ENCODE measurements at places on chromosomes 7 and 10.

GRCh38 chr7:2687338-2687869, 598 bp upstream of the AMZ1 start:
- no peak for DNase-seq

- no peak for DNase-seq
Observed at GRCh38 chr10:43177595-43177994, 39.4 kb downstream of the CSGALNACT2 start.

GRCh38 chr10:79403441-79404230, 41.8 kb downstream of the ZCCHC24 start:
- peak; percentile 83 for DNase-seq

DNA sequence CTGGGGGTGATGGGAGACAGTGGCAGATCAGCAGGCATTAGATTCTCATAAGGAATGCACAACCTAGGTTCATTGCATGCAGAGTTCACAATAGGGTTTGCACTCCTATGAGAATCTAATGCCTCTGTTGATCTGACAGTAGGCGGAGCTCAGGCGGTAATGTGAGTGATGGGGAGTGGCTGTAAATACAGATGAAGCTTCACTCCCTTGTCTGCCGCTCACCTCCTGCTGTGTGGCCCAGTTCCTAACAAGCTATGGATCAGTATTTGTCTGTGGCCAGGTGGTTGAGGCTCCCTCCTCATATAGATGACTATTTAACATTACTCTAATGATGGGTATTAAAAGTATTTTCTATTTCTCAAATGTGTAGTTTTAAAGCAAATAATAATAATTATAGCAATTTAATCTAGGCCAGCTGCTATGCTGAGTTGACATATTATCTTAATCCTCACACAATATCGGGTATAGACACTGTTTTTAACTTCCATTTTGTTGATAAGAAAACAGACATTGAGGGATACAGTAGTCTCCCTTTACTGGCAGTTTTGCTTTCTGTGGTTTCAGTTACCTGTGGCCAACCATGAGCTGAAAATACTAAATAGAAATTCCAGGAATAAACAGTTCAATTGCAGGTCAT, 39.9 kb downstream of the KIF20B start:
- DNase-seq = no peak

DNA sequence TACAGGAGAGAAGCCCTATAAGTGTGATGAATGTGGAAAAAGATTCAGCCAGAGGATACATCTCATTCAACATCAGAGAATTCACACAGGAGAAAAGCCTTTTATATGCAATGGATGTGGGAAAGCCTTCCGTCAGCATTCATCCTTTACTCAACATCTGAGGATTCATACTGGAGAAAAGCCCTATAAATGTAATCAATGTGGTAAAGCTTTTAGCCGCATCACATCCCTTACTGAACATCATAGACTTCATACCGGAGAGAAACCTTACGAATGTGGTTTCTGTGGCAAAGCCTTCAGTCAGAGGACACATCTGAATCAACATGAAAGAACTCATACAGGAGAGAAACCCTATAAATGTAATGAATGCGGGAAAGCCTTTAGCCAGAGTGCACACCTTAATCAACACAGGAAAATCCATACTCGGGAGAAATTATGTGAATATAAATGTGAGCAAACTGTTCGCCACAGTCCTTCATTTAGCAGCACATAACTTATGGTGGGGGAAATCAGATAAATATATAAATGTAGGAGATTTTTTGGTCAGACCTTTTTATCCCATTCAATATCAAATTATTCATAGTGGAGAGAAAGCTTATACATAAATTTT, 12.1 kb upstream of the MRPS17 start:
- DNase-seq = no peak

DNA sequence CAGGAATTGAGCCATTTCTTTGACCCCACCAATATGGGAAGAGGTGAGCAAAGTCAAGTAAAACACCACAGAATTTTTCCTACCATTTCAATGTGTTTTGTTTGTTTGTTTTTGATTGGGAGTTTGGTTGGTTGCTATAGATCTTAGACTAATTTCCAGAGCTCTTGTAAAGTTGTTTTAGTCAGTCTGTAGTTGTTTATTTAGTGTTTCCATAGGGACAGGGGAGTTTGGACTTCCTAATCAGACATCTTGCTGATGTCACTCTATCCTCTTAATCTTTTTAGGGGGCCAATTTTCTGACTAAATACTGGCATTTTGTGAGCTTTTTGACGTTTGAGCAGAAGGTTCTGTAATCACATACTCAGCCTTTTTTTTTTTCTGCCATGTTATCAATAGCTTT, 266.9 kb downstream of the ABCA13 start:
- DNase-seq = no peak

- no peak for DNase-seq
Observed at GRCh38 chr10:119362122-119362521, 154.8 kb downstream of the GRK5 start.

- DNase-seq = no peak
Observed at GRCh38 chr7:86926732-86927131, 132.7 kb downstream of the ELAPOR2 start.

DNA sequence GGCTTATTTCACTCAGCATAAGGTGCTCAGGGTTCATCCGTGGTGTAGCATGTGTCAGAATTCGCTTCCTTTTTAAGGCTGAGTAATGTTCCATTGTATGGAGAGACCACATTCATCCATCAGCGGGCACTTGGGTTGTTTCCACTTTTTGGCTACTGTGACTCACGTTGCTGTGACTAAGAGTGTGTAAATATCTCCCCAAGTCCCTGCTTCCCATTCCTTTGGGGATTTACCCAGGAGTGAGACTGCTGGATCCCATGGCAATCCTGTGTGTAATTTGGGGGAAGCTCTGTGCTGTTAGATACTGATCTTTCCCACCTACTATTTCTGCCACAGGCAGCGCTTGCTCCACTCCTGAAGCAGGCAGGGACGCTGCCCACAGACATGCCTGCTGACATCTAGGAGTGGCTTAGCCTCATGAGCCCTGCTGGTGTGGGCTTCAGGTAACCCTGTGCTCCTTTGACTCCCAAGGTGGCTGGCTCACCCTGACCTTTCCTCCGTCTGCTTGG, 346.0 kb downstream of the FRMD4A start:
- DNase-seq = no peak

DNA sequence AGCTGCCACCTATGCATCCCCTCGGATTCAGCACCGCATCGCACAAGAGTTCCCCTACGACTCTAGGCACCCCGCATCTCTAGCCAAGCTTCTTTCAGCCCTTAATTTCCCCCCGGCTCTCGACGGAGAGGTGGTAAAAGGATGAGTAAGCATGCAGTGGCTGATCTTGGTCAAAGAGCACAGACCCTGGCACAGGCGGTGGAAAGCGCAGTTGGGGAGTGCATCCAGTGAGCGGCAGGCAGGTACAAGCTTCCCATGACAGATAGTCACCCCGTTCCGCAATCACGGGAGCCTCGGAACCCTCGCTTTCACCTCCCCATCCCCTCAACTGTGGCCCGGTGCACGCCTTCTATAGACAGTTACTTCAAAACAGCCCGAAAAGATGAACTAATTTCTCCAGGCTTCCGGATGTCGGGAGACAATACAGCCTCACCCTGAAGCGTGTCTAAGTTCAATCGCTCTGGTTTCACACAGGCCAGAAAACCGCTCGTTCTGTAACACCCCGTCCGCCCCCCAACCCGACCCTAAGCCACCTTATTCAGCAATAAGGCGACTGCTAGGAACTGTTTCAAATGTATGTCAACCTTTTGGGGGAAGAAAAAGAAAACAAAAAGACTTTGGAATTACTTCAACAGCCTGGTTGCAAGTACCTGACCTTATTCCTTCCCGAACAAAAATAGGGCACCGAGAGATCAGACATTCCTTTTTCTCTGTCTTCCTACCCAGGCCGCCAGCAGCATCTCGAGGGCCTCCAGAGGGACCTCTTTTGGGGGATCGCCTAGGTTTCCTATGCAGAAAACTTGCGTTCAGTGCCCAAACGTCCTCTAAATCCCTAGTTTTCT, 1.4 kb downstream of the RHEB start:
- DNase-seq = peak; percentile 71
